ENCODE measurements at places on chromosomes 6 and 20.

DNA sequence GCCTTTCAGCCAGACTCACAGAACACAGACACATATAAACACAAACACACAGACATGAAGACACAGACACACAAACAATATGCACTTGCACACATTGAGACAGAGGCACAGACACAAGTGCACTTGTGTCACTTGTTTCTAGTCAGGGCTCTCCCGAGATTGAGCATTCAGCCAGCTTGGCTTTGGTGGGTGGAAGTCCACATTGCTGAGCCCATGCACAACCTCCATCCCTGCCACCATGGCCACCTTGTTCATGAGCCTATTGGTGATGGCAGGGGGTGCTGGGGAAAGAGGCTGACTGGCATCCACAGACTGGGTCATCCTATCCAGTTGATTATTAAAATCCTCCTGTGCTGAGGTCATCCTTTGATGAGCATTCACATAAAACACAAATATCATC, 11.5 kb upstream of the CST7 start:
- DNase-seq, result no peak

GRCh38 chr6:124319410-124319809, 515.7 kb downstream of the NKAIN2 start:
- DNase-seq, result no peak

- no peak for DNase-seq
These were observed 91.8 kb downstream of the TMEM200A start for GRCh38 chr6:130457605-130458004.

GRCh38 chr20:39885975-39886649, 802.9 kb downstream of the MAFB start:
- DNase-seq, result no peak

DNA sequence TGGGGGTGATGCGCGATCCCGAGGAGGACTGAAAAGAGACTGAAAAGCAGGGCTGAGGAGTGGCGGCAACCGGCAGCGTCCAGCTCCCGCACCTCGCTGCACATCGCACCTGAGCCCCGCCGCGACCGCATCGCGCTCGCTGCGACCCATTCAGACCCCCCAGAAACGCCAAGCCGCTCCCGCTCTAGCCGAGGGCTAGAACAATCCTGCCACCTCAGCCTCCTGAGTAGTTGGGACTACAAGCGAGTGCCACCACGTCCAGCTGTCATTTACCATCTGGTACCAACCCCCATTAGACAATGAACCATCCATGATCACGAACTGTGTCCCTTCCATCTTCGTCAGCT, 33.2 kb downstream of the HLA-A start:
- DNase-seq, result no peak
